ENCODE measurements at places on chromosomes 3 and 15. TPM values are rescaled to one million over a fixed set of nuclear protein-coding genes. Genes with fewer than 3 reads are reported as not detected.

DNA sequence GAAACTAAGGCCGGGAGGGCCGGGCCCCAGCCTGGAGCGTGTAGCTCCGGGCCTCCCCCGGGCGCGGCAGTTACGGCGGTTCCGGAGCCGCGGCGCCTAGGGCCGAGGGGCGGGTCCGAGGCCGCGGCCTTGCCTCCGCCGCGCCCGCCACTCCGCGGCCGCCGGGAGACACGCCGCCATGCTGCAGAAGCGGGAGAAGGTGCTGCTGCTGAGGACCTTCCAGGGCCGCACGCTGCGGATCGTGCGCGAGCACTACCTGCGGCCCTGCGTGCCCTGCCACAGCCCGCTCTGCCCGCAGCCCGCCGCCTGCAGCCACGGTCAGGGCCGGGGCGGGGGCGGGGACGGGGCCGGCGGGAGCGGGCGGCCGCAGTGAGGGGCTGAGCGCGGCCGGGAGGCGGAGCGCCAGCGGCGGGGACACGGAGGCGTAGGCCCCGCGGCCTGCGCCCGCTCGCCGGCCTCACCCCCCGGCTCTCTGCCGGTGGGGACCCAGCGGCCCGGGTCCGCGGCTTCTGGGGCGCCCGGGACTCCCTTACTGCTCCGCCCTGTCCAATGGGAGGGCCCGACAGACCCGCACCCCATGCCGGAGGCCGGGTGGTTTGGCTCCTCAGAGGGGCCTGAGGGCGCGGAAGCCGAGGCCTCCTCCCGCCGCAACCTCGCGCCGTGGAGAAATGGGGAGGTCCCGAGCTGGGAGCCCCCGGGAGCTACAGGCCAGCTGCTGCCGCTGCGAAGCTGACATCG is at the start of gene DIS3L:
DIS3L (plus strand) TSS at position 150 of the 738 bp plus-strand sequence; CDS start at position 179, 29 bp downstream.
- peak within 1 kb of the TSS; percentile 91 for H3K27ac ChIP-seq
- H3K36me3 ChIP-seq = no peaks in the 10 kb centered on the region
- peak within 1 kb of the TSS; percentile 62 for H3K4me3 ChIP-seq

CHRNA7 gene
- 0.54 TPM for total RNA-seq

- H3K27me3 ChIP-seq = no peaks in the 10 kb centered on the region
- no peaks in the 10 kb centered on the region for H3K4me1 ChIP-seq
- H3K4me3 ChIP-seq = no peak overlapping the region
- DNase-seq = no peak
- H3K36me3 ChIP-seq = no peaks in the 10 kb centered on the region
Measured at GRCh38 chr3:46453526-46454208, 11.0 kb downstream of the LTF start.

LYZL4 gene
- total RNA-seq = not detected

GRCh38 chr3:111616417-111617105 is 21.4 kb upstream of the ZBED2 start:
- H3K27me3 ChIP-seq = no peaks in the 10 kb centered on the region
- no peak overlapping the region for H3K27ac ChIP-seq
- no peak overlapping the region for H3K4me3 ChIP-seq

- H3K27ac ChIP-seq = peak overlapping the region; percentile 72
- no peak overlapping the region for H3K4me3 ChIP-seq
- H3K4me1 ChIP-seq = peaks cover 87% of the 10 kb centered on the region
- no peaks in the 10 kb centered on the region for H3K27me3 ChIP-seq
- DNase-seq = no peak
Measured at GRCh38 chr3:69749461-69749860, 10.2 kb downstream of the MITF start.

- no peak for DNase-seq
- H3K4me3 ChIP-seq = peak overlapping the region; percentile 65
- no peaks in the 10 kb centered on the region for H3K27me3 ChIP-seq
- peaks cover 43% of the 10 kb centered on the region for H3K4me1 ChIP-seq
Measured at GRCh38 chr3:11641683-11642430, 1.9 kb downstream of the VGLL4 start.

DNA sequence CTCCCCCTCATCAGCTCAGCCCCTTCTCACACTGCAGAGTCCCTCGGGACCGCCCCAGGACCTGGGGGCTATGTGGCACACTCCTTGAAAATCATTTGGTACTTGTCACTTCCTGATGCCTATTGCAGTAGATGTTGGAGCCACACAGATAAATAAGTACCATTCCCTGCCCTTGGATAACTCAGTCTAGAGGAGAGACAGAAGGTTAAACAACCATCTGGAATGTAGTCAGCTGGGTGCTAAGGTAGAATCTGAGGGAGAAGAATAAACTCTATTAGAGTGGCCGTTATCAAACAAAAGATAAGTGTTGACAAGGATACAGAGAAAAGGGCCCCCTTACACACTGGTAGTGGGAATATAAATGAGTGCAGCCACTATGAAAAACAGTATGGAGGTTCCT is 112.3 kb upstream of the NR2E3 start:
- no peaks in the 10 kb centered on the region for H3K27me3 ChIP-seq
- no peaks in the 10 kb centered on the region for H3K4me1 ChIP-seq
- H3K36me3 ChIP-seq = no peaks in the 10 kb centered on the region
- DNase-seq = no peak
- H3K4me3 ChIP-seq = no peak overlapping the region
- no peak overlapping the region for H3K27ac ChIP-seq

GRCh38 chr3:10763817-10764258 is 52.2 kb upstream of the SLC6A11 start:
- H3K4me3 ChIP-seq = no peak overlapping the region
- DNase-seq = no peak
- H3K27ac ChIP-seq = no peak overlapping the region
- no peaks in the 10 kb centered on the region for H3K4me1 ChIP-seq
- no peaks in the 10 kb centered on the region for H3K36me3 ChIP-seq
- no peaks in the 10 kb centered on the region for H3K27me3 ChIP-seq
